ENCODE measurements at places on chromosomes 1 and 21.

GRCh38 chr1:25820247-25821111 lies 725 bp downstream of the MTFR1L start:
- no peak for DNase-seq

DNA sequence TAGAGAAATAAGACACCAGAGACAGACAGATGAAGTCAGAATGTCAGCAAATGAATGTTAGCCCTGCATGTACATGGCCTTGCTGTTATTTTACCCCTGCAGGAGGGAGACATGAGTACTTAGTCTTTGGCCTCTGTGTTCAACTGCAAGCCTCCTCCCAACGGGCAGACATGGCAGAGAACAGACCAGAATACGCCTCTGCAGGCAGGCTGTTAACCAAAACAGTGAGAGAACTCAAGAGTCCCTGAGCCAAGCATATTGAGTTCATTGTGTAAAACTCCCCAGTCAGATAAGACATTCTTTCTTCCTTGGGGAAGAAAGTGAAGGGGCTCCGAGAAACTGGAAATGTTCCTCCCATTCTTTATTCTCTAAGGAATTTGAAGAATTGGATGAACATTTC lies 150.9 kb downstream of the PHTF1 start:
- no peak for DNase-seq

DNA sequence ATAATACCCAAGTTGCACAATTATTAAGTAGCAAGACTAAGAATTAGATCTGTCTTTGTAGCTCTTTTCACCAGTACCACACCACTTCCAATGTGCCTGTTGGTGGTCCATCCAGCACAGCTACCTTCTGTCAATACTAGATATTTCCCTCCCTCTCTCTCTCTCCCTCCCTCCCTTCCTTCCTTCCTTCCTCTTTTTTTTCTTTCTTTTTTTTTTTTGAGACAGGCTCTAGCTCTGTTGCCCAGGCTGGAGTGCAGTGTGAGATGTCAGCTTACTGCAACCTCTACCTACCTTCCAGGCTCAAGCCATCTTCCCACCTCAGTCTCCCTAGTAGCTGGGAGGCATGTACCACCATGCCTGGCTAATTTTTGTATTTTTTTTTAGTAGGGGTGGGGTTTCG lies 21.1 kb downstream of the KPNA6 start:
- no peak for DNase-seq

DNA sequence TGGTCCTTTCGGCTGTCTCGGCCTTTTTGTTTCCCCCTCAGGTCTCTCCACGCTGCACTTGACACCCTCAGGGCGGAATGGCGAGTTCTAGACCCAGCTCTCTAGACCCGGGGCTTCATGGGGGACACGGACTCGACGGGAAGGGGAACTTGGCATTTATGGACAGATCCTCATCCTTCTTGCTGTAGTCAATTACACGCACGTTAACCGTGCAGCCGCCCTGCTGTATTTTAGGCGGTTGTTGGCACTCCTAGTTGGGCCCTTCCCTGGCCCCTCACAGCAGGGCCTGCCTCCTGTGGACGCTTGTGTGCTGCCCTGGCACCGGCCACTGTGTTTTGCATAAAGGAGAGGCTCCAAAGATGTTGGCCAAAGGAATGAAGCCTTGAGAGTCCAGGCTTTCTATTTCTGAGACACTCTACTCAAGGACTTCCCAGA lies 558 bp upstream of the BTG3 start:
- DNase-seq: no peak

GRCh38 chr21:32520875-32521735 lies 64.2 kb downstream of the TCP10L start:
- DNase-seq: peak; percentile 19

DNA sequence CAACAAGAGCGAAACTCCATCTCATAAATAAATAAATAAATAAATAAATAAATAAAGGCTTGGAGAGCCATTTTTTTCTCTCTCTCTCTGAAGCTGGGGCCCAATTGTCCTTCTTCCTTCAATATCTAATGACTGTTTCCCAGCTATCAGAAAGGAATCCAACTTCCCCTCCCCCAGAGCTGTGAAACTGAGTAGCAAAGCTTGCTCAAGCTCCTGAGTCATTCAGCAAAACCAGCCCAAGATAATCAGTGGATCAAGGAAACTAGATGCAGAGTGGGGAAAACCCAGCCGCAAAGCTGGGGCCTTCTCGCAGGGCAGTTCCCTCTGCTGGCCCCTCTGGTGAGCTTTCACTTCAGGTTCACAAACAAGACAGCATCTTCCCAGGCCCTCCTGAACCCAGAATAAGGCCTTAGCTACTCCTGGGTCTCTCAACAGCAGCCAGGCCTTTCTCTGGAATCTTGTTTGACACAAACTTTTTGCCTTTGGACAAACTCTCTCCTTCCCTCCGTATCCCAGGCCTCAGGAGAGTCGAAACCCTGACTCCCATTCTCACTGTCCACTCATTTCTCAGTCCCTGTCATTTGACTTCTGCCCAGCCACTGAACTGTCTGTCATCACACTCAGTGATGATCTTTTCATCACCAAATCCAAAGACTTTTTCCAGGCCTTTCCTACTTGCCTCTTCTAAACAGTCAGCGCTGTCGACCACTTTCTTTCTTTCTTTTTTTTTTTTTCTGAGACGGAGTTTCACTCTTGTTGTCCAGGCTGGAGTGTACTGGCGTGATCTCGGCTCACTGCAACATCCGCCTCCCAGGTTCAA lies 18.0 kb upstream of the PTP4A2 start:
- no peak for DNase-seq
